ENCODE measurements at places on chromosomes 6 and 20.

- DNase-seq, result no peak
These were observed 25.9 kb downstream of the PPARD start for GRCh38 chr6:35368038-35368887.

- no peak for DNase-seq
These were observed 47.3 kb upstream of the SASH1 start for GRCh38 chr6:148295261-148295887.

DNA sequence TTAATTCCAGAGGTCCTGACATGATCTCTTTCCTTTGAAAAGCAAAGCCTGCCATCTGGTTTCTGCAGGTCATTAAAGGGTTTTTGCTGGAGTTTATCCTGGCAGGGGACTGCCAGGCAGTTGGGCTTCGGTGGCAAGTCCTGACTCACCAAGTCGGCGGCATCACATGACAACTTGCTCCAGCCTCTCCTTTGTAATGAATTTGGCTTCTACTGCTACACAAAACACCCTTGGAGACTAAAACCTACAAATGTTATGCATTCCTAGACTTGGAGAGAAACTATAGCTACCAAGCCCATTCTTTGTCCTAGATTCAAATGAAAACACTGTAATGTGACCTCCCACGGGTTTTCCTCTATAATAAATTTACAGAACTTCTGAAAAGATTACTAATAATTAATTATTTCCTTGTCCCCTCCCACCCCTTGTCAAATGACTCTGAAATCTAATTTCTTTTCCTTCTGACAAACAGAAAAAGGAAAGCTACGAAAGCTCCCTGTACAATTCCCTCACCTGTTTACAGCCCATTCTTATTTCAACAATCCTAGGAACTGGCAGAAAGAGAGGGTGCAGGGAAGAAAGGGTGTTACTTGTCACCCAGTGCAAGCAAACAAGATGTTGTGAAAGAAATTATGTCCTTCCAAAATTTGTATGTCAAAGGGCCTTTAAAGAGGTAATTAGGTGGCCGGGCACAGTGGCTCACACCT is 62.9 kb downstream of the QRSL1 start:
- no peak for DNase-seq

DNA sequence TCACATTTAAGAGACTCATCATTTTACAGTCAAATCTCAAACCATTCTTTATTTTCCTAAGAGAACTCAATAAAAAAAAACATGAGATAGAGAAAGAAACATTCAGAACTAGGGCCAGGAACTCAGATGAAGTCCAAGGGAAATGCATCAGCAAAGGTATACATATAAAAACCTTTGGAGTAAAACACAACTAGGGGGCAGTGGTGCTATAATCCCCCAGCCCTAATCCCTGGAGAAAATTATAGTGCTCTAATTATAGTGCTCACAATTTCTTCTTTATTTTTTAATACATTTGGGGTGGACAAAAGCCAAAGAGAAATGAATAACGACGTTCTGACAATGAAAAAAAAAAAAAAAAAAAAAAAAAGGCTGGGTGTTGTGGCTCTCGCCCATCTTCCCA is 100.6 kb upstream of the EMILIN3 start:
- DNase-seq, result no peak
